D721Med (cell line): ENCODE measurements at places on chromosomes 2 and 18.

DNA sequence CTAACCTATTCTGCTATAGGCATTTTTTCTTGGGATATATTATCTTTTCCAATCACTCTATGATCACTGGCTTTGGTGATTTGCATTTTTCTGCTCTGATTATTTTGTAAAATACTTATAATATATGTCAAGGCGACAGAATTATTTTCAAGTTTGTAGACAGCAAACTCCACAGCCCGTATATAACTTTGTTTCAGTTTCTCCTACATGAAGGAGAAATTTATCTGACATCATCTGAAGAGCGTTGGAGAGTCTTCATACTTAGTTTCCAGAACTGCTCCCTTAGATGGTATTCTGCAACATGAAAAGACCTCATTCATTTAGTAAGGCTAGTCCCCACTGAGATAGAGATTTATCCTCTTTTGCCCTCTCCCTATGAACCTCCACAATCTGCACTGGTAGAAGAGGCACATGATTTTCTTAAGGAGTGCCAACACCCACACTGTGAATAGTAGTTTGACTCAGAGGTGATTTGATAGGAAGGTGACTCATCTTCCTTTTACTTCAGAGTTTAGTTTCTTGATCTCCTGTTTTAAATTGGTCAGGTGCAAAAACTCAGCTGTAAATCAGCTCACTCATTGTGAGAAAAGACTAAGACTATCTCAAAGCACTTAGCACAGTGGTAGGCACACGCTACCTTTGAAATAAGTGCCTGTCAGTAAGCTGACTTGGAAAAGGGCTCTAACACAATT, 1848.6 kb upstream of the CELF4 start:
- DNase-seq, result no peak

DNA sequence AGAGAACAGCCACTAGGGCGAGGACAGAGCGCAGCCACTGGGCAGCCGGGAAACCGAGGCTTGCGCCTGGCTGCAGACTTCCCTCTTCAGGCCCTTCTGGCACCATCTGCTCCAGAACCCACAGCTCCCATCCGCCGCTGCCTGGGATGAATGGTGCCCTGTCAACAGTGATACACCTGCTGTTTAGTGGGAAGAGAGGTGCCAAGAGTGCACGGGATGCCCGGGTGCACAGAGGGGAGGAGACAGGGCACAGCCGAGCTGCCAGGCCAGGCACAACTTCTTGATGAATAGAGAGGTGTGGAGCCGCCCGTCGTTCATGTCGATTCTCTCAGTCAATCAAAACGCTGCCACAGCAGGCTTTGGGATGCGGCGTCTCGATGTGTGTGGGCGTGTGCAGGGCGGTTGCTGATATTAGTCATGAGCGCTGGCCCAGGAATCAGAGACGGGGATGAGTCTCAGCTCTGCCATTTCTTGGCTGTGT, 39.5 kb downstream of the RRM2 start:
- no peak for DNase-seq

GRCh38 chr2:217953011-217953481, 49.7 kb downstream of the TNS1 start:
- DNase-seq, result no peak

GRCh38 chr2:218271865-218272530, 1.7 kb downstream of the PNKD start:
- DNase-seq, result no peak
